ENCODE measurements at places on chromosomes 1 and 21.

DNA sequence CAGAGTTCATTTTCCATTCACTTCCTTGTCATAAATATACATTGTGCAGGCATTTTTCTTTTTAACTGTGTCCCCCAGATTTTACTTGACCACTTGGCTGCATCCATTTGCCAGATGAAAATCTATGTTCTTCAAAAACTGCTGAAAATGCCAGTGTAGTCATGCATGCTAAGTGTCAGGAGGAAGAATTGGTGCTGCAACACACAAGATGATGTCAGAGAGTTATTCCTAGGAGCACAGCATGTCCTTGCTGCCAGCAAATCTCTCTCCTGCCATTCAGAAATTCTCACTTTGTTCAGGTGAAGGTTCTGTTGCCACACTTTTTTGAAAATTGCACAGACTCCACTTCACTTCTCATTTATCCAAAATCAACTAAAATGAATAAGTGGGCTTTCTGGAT is 106.4 kb upstream of the MAGI3 start:
- no peak for DNase-seq

DNA sequence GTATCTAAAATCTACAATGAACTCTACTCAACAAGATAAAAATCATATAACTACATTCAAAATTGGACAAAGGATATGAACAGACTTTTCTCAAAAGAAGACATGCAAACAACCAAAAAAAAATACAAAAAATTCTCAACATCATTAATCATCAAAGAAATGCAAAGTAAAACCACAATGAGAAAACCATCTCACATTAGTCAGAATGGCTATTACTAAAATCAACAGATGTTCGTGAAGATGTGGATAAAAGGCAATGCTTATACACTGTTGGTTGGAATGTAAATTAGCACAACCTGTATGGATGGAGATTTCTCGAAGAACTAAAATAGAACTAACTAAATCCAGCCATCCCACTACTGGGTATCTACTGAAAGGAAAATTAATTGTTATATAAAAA is 1080.8 kb downstream of the AMY1C start:
- no peak for DNase-seq

DNA sequence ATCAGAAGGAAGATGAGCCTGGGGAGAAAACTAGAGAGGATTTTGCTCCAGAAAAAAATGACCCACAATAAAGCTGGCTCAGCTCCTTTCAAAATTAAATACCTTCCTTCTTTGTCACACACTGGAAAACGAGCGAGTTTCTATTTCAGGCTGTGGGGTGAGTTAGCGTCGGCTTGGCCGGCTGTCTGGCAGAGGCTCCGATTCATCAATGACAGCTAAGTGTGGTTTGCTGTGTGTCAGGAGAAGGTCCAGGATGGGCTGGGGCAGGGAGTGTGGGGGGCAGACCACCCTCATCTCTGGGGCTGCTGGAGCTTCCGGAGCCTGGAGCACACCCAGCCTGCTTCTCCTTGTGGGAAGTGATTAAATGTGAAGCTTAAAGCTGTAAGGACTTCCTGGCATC is 120.2 kb downstream of the ETS2 start:
- DNase-seq: no peak

GRCh38 chr1:220315070-220315839 is 43.0 kb upstream of the RAB3GAP2 start:
- DNase-seq: no peak

DNA sequence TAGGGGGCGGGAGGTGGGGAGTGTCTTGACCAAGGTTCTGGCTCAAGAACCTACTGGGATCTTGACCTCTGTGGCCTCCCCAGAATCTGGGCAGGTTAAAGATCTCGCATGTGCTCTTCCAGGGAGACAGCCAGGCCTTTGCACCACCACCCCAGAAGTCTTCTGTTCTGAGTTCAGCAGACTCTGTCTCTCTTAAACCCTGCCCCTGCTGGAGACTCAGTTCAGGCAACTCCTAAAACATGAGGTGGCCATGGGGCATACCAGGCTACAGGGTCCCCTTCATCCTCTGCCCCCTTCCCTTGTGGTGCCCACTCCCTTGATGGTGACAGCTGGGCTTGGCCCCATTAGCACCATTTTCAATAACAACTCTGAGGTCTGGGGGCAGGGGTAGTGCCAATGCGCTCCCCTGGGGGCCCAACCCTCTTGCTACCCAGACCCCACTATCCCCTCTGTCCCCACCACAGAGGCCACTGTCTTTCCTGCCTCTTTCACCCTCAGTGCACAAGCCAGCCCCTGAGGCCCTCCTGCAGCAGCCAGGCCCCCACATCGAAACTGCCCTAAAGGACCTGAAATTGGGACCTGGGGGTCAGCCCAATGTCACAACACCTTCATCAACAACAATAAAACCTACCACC is 132.7 kb upstream of the RUNX3 start:
- DNase-seq: no peak

DNA sequence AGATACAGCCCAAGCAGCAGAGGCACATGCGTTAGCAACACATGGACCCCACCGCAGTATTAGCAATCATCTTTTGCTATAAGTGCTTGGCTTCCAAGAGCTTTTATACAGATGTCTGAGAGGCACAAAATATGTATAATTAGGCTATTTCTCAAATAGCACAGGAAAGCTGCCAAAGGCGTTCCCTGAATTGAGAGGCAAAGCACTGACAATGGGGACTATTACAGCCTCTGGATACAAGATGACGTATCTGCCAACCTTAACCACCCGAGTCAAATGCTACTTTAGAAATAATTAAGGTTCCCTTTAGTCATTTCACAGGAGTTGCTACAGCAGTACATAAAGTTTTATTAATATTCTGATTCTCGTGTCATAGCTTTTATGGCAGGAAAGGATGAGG is 6.4 kb downstream of the STMN1 start:
- no peak for DNase-seq

DNA sequence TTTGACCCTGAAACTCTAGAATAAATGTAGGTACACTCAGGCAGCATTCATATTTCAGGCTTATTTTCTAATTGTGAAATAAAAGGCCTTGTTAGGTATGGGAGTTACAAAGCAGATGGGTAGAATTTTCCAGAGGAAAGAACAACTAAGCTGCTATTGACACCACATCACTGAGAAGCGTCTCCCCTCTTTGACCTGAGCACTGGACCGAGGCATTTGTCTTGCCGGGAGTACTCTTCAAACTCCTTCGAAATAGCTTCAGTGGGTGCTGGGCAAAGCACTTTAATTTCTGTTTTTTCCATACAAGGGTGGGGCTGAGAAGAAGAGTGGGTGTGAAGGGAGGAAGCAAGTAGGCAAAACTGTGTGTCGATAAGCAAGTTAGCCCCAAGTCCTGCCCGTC is 36.4 kb downstream of the ABCA4 start:
- DNase-seq: no peak

DNA sequence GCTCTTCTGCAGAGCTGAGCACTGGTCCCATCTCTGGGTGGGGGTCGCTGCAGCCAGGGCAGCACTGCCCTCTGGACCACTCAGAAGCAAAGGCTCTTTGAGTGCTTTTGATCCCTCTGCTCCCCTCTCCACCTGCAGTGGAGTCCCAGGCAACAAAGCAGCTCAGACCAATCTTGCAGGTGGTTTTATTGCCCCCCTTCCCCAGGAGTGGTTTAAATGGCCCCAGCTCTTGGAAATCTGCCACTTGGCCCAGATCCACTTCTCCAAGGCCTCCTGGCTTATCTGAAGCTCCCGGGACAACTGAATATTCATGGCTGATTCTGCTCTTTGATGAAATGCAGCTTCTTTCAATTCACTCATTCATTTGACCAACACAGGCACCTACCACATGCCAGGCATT is 2.7 kb downstream of the STUM start:
- DNase-seq: no peak

DNA sequence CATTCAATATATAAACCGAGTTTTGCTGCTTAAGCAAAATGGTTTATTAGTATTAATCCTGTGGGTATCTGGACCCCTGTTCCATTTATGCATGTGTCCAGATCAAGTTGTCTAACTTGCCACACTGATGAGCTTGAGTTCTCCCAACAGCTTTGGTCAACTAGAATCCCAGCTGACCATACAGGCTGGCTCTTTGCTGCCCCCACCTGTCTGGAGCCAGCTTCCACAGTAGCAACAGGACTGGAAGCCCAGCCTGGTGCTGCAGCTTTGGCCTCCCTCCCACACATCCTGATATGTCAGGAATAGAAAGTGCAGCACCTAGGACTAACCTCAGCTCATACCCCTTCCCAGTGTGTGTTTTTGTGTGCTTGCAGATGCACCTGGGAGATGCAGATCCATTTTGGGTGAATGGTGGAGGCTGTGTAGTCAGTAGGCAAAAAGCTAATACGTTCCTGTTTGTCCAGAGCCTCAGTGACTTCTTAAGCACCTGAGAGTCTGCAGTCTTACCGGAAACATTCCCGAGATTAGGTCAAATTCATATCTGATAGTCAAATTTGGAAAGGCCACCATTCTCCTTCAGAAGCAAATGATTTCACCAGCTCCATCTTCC is 40.9 kb upstream of the BEND5 start:
- DNase-seq: no peak

DNA sequence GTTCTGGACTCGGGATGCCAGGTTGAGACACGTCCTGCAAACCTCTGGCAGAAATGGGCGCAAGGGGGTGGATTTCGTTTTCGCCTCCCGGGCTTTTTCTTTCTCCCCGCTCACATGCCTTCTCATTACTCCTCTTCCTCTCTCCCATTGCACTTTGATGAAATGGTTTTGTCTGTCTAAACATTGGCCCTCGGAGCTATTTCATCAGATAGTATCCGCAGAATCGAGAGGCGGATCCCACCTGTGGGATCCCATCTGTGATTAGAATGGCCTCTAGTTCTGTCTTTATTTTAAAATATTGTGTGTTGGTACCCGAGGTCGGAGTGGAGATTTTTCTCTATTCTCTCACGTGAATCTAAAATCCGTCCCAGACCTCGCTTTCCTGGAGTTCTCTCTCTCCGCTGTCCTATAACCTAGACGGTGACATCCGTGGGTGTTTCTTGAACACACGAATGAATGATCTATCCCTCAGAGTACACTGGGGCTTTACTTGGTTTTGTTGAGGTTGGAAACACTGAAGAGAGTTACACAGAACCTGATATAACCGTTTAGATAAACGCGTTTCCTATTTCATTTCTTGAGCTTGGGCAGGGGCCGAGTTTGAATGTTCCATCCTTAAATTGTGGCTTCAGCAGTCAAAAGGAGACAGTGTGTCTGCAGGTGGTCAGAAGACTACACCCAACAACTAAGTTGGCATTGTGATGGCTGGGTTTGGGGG is 2.0 kb downstream of the EDARADD start:
- DNase-seq: no peak

- DNase-seq: no peak
These were observed 296.8 kb downstream of the TM2D1 start for GRCh38 chr1:61428146-61428545.

DNA sequence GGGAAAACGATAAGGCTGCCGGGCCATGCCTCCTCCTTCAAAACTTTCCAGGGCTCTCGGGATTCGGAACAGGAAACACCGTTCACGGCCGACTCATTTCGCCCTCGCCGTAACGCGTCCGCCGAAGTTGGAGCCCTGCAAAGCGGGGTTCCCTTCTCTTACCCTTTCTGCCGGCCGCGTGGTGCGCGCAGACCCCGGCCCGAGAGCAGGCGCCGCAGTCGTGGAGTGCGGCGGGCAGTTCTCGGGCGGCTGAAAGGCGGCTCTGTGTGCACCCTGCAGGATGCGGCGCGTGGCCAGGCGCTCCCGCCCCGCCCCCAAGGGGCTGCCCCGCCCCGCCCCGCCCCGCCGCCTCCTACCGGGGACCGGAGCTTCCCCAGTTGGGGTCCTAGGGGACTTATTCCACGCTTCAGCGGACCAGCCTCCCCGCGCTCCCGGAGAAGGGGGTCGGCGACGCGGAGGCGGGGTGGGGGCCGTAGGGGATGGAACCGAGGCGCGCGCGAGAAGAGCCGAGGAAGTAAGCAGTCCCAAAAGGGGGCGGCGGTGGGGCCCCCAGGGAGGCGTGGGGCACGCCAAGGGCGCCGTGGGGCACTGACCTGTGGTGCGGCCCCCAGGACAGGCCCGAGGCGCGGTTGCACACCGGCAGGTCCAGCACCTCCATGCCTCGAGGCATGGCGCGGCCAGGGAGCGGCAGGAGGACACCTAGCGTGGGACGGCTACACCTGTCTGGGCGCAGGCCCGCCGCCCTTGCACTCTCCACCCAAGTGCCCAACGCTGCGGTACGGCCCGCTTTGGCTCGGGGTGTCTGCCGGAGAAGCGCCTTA is at the start of gene MCOLN2:
Gene MCOLN2, minus strand, starts transcription at position 268 of the 821 bp plus-strand sequence. Its CDS starts 241 bp downstream, at position 27.
- peak; percentile 49 for DNase-seq

DNA sequence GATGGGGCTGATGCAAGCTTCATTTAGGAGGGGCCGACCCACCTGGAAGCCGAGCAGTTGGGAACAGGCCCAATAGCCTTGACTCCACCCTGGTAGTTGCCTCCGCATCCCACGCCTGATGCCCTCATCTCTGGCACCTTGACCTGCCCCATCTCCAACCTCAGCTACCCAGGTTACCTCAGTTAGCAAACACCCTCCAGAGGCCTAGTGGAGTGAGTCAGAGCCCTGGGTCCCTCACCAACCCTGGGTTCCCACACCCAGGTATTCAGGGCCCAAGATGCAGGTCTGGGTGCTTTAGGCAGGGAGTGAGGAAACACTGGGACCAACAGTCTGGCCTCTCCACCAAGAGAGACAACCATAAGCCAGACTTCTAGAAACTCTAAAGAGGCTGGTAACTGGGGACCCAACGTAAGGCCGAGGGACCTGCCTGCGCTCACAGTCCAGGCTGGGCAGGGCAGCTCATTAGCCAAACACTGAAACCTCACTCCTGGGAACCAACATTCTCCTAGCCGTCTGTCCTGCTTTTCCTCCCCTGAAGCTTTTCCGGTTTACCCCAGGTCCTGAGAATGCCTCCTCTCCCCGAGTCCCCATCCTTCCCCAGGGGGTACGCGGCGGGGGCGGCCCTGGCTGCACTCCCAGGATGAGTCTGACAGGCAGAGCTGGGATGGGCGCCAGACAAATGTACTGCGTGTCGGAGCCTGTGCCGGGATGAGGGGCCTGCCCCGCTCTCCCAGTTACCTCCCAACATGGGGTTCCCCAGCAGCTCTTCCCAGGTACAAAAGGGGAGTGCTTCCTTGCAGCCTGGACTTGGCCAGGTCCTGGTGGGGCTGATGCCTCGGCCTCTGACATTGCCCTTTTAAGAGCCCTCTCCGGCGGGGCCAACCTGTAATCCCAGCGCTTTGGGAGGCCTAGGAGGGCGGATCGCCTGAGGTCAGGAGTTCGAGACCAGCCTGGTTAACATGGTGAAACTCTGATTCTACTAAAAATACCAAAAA is 8.9 kb upstream of the CELSR2 start:
- no peak for DNase-seq

- DNase-seq: no peak
These were observed 55.9 kb downstream of the RAP1GAP start for GRCh38 chr1:21613072-21613867.

DNA sequence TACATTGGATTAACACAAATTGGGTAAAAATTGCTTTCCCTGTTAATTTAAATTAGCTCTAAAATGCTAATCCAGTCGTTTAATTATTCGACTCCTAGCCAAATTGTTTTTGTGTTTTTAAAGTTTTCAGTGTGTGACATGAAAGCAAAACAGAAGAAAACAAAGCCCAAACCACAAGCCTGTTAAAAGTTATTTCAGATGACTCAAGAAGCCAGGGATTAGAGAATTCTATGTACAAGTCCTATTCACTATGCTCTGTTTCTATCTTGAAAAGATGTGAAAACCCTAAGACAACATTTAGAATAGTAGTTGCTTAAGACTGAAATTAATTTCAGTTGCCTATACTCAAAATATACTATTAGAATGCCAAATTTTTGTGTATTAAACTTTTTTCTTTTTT is 294.8 kb upstream of the ADAMTS5 start:
- DNase-seq: no peak

Data from T-cell (primary cell).